ENCODE measurements at places on chromosomes 6 and 20.

- DNase-seq: peak; percentile 92
Measured at GRCh38 chr20:34874094-34874654, 1.5 kb upstream of the GGT7 start.

GRCh38 chr20:51182571-51182970 is 159.7 kb upstream of the KCNG1 start:
- no peak for DNase-seq

GRCh38 chr6:141335477-141336273 is 797.0 kb upstream of the GJE1 start:
- DNase-seq: no peak

DNA sequence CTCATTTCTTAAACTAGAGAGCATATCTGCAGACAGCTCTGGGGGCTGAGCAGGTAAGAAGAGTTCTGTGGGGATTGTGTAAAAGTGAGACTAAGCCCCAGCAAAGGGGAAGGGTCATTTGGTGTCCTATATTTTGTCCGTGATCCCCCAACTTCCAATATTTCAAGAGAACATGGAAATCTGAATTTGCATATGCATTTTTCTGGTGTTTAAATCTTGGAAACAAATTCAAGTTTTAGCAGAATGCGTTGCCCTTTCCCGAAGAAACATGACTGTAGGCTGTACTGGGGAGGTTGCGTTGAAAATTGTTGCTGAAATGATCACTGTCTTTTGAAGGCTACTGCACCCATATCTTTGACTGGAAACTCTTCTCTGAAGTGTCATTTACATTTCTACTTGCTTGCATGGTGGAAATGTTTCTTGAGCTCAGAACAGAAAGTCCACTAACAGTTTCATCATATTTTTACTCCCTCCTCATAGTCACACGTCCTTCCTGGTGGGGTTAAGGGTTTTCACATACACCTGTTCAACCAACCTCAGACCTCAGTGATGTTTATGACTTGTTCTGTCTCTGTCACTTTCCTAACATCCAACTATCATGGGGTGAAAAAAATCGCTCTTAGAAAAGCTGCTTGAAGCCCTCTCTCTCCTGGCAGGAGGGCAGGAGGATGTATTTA is 140.3 kb downstream of the BCAS1 start:
- no peak for DNase-seq

DNA sequence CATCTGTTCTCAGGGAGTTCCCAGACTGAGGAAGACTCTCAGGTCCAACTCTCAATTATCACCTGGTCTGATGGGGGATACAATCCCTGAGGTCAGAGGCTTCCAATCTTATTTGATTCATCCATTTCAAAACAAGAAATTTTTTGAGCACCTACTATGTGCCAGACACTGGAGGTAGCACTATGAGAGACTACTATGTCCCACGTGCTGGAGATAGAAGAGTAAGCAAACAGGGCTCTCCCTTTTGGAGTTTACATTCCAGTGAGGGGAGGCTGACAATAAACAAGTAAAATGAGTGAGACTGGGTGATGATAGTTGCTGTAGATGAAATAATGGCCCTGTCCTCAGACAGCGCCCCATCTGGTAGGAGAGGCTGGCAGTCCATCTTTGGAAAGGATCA is 16.5 kb downstream of the TMEM151B start:
- DNase-seq: no peak

DNA sequence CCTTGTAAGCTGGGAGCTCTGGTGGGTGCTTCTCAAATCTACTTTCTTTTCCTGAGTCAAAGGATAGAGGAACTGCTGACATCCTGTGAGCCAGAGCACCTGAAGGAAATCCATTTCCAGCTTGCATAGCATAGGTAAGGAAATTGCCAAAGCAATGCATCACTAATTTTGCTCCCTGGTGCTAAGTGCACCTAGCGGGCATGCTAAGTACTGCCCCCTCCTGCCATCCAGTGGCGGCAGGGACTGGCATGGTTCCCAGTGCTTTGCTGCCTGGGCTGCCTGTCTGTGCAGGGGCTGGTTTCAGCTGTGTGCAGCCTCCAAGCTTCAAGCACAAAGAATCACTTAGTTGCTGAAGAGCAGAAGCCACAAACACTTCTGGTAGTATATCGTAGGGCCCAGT is 63.9 kb downstream of the FARS2 start:
- DNase-seq: no peak

DNA sequence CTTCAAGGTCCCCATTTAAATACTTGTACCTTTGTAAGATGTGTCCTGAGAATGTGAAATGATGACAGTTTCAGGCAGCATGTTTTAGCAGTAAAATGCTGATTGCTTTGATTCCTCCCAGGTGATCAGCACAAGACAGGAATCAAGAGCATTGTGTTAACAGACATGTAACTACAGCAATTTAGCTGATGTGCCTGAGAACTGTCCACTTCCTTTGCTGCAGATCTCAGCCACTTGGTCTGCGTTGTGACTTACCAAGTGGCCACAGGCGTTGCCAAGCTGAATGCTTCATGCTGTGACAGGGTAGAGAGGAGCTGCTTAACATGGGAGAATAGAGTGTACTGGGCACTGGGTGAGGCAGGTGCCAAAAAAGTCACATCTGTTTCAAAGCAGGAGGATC is 767.0 kb upstream of the POU3F2 start:
- peak; percentile 6 for DNase-seq

Data from mesendoderm (in vitro differentiated cells).